Left colon (tissue), 2 donors: ENCODE measurements at places on chromosomes 5 and 9. TPM values are rescaled to one million over a fixed set of nuclear protein-coding genes. Genes with fewer than 3 reads are reported as not detected.

DNA sequence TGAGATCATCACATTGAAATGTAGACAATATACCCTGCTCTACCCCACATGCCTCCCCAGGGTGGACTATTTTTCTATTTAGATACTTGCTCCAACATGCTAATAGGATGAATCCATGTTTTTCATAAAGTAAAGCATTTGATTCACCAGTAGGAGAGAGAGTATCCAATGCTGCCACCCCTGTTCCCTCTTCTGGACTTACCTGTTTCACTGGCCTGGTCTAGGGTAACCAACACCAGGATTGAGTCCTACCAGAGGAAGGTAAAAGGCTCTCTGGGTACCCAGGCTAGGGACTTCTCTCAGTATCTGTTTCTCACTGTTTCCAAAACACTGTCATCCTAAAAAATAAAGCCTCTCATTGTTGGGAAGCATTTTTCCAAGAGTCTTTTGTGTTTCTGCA lies 30.2 kb upstream of the GABRP start:
- no peak for DNase-seq

The NRARP gene
- 181 TPM for total RNA-seq

The CCDC127 gene
- total RNA-seq: 3.8 TPM

DNA sequence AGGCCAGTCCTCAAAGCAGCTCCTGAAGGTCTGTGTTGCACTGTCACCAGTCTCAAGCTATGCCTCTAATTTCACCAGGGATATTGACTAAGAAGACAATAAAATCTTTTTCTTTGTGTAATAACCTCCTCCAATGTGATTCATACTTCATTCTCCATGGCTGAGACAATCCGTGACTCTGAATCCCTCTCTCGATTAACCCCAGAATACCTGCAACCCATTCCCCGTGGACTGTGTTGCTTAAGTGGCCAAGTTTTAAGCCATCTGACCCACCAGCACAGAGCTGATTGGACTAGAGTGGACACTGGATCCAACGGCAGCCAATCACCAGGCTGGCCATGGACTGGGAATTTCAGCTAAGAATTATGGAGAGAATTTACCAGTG lies 5.4 kb upstream of the CCIN start:
- no peak for DNase-seq

DNA sequence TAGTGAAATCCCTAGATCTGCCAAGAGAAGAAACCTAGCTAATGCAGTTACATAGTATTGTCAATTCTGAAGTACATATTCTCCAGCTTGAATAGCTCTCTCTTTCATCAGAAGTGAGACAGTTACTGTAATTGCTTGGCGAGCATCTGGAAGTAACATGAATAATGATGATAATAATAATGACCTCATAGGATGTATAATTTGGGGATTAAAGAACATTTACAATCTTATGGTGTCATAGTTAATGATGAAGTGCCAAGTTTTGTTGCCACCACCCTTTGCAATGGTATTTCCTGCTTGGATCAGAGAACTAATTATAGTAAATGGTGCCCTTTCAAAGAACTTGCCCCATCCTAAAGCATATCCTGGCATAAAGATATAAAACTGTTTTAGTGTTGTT lies 201.4 kb downstream of the ADAMTSL1 start:
- no peak for DNase-seq

The LCN9 gene
- total RNA-seq: not detected

The LOX gene
- 2.4 TPM for total RNA-seq

GRCh38 chr9:84822589-84823233 lies 153.2 kb downstream of the NTRK2 start:
- no peak for DNase-seq

GRCh38 chr5:40271476-40271875 lies 408.2 kb upstream of the PTGER4 start:
- DNase-seq: no peak

The WASHC1 gene
- total RNA-seq: 17.2 TPM

DNA sequence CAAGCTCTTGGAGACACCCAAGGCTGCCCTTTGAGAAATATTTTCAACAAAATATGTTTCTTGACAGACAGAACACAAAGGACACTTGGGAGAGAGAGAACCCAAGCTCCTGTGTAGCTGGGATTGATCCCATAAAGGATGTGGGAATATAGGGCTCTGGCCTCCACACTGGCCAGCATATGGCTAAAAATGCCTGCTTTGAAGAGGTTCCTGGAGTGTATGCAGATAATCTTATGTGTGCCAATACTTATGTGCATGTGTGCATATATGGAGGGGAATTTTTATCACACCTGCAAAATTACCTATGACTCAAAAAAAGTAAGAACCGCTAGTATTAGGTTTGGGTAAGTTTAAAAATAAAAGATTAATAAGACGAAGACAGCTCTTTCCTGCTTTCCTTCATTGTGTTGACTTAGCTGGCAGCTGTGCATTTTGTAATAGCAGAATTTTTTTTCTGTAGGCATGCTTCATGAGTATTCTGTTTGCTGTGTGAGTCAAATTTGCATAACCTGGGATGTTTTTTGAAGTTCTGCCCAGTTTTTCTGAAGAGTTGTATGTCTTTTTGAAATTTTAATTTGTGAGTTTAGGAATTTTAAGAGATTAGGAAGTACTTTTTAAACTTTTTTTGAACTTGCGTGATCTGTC lies 42.6 kb downstream of the HACD4 start:
- no peak for DNase-seq

DNA sequence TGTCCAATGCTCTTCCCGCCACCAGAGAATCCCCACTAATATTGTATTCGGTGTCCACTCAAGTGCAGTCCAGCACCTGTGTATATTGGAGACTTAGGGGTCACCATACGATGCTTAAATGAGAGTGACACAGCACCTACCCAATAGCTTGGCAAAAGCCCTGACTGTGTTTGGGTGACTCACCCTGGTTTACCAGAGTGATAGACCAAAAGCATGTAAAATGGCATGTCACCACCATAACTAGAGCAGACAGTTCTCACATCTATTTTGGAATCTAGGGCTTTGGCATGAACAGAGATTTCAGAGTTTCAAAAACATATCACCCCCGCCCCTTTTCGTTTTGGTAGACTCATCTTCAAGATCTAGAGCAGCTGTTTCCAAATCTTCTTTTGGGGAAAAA lies 217.3 kb upstream of the RASEF start:
- DNase-seq: no peak

- DNase-seq: no peak
These were observed 7.7 kb downstream of the ZNF622 start for GRCh38 chr5:16457853-16458252.

DNA sequence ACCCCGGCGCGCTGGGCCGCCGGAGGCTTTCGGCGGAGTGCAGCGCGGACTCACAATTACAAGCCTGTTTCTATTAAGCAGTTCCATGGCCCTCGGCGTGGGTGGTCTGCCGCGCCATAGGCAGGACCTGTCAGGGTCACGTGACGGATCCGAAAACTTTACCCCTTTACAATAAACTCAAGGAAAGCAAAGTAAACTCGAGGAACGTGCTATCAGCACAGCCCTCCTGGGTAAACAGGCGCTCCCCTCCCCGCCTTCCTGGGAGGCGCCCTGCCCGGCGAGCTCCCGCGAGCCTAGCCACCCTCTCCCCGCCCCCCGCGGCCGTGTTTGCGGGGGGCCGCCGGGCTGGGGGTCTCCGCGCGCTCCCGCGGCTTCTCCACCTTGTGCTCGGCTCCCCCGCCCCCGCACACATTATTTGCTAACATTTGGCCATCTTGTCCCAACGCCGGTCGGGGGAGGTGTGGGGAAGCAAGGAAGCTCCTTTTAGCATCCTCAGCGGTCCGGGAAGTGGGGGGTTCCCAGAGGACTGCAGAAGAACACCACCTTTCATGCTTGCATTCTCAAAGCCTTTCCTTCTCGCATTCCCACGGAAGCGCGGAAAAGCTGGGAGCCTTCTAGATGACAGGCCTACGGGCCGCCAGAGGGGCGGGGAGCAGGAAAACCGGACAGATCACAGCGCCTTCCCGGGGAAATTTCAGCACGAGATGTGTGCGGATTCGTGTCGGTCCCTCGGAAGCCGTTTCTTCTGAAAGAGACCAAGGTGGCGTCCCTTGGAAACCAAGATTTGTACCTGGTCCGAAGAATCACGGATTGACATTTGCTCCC lies at the start of gene PTCH1:
Gene PTCH1 (minus strand): TSS at position 238 of the 825 bp plus-strand sequence.
- DNase-seq: peak; percentile 75

The FAM221B gene
- total RNA-seq: not detected

- DNase-seq: no peak
These were observed at the start of gene ADAMTS12 for GRCh38 chr5:33891788-33892619. ADAMTS12 (minus strand) TSS chr5:33891990; CDS start chr5:33891856, 134 bp downstream.

DNA sequence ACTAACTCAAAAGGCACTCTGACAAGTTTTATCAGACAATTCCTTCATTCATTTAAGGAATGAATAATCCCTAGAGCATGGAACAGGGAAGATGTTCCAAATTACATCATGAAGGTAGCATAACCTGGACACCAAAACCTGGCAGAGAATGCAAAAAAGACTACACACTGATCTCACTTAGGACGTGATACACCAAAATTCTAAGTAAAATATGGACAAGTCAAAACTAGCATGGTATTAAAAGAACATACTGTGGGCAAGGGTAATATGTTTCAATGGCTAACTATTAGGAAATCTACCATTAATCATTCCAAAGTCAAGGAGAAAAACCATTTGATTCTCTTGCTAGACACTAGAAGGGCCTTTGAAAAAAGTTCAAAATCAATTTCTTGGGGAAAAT lies 176.5 kb downstream of the HSPA4 start:
- no peak for DNase-seq

DNA sequence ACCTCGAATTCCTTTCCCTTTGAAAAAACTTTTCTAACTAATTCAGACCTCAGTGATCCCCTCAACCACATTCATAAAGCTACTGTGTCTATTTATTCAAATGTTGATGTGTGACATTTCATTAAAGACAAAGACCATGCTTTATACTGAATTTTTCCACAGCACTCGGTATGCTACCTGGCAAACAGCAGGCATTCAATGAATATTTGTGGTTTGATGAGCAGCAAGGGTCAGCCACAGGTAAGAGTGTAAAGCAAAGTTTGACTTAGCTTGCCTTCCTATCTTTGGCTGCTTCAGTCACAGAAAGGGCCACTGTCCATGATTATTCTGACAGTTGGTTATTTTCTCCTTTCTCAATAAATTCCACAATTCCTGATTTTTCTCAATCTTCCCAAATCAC lies 5.1 kb upstream of the CDC42SE2 start:
- DNase-seq: no peak

DNA sequence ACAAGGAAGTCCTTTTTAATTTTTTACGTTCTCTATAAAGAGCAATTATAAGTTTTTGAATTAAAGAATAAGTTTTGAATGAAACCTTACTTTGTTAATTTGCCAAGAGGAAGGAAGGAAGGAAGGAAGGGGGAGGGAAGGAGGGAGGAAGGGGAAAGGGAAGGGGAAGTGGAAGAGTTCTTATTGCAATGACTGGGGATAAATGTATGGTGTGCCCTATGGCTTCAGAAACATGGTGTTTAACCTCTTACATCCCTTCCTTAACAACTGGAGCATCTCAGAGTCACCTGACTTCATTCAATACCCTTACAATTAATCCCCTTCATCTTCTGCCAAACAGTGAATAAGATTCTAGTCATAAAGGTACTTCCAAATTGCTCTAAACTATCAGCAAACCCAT lies 16.0 kb downstream of the CEMIP2 start:
- DNase-seq: no peak

The TRMO gene
- total RNA-seq: 15.0 TPM

GRCh38 chr9:97384406-97385262 lies 27.3 kb upstream of the TDRD7 start:
- DNase-seq: no peak

The DCTN4 gene
- total RNA-seq: 51.5 TPM

The RAB3C gene
- 1.2 TPM for total RNA-seq

- DNase-seq: no peak
These were observed 182.7 kb upstream of the ACTBL2 start for GRCh38 chr5:57665146-57665936.

DNA sequence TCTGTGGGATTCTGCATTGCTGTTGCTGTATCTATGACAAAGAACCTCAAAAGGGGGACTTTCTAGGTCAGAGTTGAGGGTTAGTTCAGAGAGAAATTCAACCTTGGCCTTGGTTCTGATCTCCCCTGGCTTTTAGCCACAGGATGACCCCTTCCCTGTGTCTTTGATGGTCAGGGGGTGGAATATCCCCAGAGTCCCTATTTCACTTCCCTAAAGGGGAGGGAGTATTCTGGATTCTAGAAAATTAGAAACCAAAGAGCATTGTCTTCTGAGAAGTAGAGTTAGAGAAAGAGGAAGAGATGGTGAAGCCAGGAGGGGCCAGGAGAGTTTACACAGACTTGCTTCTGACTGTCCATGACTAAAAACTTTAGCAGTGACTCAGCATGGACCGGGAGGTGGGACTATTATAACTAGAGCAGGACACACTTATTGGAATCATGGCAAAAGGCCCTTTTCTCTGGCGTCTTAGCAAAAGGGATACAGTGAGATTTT lies 56.2 kb upstream of the LPAR1 start:
- DNase-seq: no peak

- DNase-seq: no peak
These were observed 886.8 kb upstream of the SEMA6A start for GRCh38 chr5:117461403-117461802.

DNA sequence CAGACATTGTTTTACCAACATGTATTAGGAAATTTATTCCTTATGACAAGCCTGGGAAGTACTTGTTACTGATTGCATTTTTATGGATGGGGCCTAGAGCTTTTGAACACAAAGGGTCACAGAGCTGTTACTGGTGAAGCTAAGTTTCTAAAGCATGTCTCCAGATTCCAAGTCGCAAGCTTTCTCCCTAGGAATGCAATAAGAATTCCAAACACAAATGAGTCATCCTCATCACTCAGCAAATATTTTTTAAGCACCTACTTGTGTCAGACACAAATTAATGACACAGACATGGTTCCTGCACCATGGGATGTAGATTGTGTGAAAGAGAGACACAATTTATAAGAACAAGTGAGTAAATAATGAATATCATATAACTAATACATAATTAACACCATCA lies 11.0 kb upstream of the SH3RF2 start:
- DNase-seq: no peak

DNA sequence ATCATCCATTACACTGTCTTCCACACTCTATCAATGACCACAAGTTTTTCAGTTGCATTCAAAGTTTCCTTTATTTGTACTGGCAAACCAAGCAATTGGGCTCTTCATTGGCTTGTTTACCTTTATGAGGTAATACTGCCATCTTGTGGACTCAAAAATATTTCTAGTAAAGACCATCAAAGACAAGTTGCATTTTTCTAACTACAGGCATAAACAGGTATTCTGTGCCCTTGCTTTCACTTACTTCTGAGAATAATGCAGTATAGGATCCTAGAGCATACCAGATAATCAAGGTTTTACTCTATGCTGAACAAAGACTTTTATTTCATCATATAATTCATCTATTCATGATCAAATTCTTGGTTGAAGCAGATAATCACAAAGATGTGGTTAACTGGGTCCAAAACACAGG lies 173.7 kb upstream of the POU5F2 start:
- no peak for DNase-seq

GRCh38 chr5:14665949-14666348 lies 1.4 kb downstream of the OTULIN start:
- DNase-seq: peak; percentile 39

The ADAMTS12 gene
- total RNA-seq: 1.2 TPM
